ENCODE measurements at places on chromosomes 16 and 17.
A peak's percentile ranks its signal among the peaks of the same experiment; 100 is the strongest.

DNA sequence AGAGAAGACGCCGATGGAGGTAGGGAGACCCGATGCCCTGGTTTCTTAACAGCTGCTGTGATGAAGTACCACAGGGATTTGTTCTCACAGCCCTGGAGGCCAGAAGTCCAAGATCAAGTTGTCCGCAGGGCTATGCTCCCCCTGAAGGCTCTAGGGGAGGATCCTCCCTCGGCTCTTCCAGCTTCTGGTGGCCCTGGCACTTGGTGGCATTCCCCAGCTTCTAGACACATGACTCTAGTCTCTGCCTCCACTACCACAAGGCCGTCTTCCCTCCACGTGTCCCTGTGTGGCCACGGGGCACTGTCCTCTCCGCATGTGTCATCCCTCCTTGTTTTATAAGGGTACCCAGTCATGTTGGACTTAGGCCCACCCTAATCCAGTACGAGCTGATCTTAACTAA, 375.2 kb downstream of the SLC39A11 start:
- no peak for DNase-seq

GRCh38 chr16:495127-495748, 32.3 kb upstream of the CAPN15 start:
- DNase-seq: no peak

- DNase-seq: no peak
Observed at GRCh38 chr17:41836550-41837196, 641 bp upstream of the NT5C3B start.

GRCh38 chr16:20920091-20920490, 19.5 kb downstream of the LYRM1 start:
- no peak for DNase-seq

GRCh38 chr17:50828508-50829170, 6.7 kb upstream of the WFIKKN2 start:
- no peak for DNase-seq

DNA sequence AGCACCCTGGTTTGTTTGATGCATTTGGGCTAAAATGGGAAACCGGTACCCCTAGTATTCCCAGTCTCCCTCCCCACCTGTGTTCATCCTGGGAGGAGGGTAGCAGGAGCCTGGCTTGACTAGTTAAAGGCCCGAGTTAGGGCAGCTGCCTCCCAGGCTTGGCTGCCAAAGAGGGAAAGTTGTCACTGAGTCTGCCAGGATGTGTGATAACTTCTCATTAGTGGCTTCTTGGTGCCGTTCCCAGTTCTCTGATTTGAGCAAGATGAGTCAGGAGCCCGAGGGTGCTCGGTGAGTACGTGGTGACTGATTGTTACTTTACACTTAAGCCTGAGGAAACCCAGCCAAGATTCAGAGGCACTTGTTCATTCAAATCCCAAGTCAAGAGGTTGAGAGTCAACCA, 2.5 kb downstream of the KRT32 start:
- peak; percentile 87 for DNase-seq

DNA sequence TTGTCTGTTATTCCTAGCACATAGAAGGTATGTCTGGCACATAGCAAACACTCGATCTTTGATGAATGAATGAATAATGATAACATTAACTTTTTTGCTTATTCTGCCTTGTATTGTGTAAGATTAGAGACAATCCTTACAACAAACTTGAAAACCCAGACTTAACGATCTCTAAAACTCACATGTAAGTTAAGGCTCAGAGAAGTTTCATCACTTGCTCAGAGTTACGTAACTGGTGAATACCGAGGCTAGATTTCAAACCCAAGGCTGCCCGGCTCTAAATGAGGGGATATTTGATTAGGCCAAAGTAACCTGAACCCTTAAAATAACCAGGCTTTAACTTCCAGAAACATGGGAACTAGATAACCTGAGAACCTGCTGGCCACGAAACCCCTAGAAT, 22.3 kb downstream of the CAPNS2 start:
- no peak for DNase-seq

GRCh38 chr17:81659038-81659437, 2.7 kb upstream of the PDE6G start:
- no peak for DNase-seq

DNA sequence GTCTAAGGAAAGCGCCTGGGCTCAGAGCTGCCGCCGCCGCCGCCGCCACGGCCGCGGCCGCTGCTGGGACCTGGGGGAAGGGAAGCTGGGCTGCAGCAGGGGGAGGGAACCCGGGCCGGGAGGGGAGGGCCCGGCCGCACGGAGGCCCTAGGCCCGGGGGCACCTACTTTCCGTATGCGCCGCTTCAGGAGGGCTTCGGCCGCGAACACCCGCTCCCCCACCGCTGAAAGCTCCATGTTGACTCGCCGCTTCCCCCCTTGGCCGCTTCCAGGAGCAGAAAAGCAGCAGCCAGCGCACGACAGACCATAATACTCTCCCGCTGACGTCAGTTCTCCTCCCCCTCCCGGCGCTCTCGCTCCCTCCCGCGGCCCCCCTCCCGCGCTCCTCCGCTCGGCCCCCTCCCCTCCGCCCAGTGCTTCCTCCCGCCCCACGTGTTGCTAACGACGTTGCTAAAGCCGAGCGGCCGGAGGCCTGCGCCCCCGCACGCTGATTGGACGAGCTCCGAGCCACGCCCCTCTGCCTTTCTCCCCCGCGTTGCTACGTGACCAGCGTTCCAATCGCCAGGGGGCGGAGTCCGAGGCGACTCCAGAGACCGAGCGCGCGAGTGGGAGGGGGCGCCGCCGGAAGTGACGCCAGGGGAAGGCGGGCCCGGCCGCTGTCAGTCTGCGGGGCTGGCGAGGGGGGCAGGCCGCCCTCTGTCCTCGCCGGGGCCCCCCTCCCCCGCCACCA, at the start of gene CBX8:
Gene CBX8, minus strand, starts transcription at position 315 of the 729 bp plus-strand sequence. Its CDS starts 79 bp downstream, at position 236.
- peak; percentile 100 for DNase-seq

DNA sequence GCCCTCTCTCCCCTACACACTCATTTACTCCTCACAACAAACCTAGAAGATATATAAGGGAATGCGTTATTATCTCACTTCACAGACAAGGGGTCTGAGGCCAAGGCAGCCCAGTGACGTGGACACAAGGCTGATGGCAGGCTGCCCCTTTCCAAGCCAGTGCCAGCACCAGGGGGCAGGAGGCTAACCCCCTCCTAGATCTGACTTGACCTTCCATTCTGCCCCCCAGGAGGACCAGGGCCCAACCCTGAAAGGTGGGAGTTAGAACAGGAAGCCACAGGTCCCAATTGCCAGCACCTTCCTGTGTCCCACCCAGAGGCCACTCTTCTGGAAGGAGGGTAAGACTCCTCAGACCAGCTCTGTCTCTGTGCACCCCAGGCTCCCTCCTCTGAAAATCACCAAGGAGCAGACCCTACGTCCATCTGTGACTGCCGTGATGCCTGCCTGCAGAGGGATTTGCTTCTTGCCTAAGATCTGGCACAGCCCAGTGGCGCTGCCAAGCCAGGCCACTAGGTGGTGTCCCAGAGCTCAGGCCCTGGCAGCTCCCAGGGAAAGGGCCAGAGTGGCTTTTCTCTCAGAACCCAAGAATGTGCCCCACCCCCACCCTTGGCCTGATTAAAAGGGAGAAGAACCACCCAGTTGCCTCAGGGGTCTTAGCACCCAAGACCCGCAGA, 42.4 kb upstream of the MRPS23 start:
- DNase-seq: no peak

GRCh38 chr17:56583772-56584171, 9.7 kb upstream of the NOG start:
- DNase-seq: no peak

DNA sequence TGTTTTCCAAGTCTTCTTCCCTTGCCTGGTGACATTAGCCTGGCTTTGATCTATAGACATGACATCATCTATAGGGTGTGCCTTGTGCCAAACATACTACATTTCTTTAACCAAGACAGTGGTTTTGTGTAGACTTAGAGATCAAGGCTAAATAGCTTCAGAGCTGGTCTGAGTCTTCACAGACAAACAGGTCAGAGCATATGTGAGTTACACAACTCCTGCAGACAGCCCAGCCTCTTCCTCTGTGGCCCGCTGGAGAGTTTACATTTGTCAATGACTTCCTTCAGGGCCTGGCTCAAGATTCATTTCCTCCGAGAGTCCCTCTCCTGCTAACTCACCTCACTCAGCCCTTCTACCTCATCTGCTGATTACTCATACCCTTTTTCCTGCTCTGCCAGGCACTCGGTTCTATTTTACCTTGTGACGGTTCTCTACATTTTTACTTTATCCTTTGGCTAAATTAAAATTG, 73.1 kb upstream of the TANC2 start:
- peak; percentile 89 for DNase-seq

DNA sequence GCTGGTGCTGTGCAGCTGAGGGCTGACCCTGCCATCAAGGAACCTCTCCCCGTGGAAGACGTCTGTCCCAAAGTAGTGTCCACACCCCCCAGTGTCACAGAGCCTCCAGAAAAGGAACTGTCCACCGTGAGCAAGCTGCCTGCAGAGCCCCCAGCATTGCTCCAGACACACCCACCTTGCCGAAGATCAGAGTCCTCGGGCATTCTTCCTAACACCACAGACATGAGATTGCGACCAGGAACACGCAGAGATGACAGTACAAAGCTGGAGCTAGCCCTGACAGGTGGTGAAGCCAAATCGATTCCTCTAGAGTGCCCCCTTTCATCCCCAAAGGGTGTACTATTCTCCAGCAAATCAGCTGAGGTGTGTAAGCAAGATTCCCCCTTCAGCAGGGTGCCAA, 20.5 kb downstream of the AKAP1 start:
- DNase-seq: no peak

DNA sequence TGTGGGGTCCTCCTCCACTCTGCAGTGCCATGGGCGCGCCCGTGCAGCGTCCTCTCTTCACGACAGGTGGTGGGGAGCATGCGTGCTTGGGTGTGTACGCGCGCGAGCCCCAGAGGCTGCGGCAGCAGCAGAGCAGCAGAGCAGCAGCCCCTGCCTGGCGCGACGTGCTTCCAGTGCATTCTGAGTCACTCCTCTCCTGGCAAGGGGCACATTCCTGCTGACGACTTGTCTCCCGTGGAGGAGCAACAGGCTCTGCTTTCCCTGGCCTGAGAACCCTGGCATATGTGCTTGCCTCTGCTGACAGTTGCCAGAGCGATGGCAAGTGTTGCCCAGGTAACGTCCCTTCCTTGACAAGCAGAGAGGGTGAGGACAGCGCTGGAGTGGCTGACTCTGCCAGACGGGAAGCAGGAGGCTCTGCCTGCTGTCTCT, 133.8 kb upstream of the PLCG2 start:
- no peak for DNase-seq

DNA sequence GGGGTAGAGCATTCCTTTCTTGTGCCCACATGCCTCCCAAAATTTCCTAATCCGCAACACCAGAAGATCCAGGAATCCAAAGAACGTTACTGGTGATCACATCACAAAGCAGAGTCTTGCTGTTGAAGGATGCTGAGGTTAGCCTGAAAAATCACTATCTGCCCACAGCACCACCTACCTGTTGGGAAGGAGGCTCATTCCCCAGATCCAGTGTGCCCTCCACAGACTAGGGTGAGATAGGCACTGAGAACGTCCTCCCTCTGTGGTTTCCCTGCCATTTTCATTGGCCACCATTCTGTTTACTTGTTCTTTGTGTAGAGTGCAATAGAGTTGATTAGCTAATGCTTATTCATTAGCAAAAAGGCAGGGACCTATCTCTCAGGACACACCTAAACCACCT, 30.3 kb downstream of the RCVRN start:
- DNase-seq: no peak

DNA sequence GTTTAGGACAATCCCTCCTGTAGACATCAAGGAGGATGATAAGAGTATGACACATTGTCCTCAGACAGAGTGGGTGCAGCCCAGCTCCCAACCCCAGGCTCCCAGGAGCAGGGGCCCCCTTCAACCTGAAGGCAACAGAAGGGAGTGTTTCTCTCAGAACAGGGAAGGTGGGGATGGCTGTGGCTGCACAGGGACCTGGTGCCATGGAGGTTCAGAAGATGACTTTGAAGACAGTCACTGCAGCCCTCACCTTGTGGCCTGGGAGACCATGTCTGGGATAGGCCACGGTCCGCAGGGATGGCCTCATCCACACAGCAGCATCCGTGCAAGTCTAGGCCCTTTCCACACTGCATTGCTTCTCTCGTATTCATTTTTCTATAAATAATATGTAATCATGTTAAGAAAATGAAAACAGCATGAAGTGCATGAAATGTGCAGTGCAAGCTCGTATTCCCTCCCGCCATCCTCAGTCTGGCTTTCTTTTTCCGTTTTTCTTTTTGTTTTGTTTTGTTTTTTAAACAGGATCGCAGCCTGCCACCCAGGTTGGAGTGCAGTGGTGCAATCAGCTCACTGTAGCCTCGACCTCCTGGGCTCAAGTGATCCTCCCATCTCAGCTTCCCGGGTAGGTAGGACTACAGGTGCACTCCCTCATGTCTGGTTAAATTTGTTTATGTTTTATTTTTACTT, 71.1 kb downstream of the METRNL start:
- no peak for DNase-seq

GRCh38 chr17:80815151-80815681, 176.4 kb upstream of the CHMP6 start:
- peak; percentile 34 for DNase-seq

DNA sequence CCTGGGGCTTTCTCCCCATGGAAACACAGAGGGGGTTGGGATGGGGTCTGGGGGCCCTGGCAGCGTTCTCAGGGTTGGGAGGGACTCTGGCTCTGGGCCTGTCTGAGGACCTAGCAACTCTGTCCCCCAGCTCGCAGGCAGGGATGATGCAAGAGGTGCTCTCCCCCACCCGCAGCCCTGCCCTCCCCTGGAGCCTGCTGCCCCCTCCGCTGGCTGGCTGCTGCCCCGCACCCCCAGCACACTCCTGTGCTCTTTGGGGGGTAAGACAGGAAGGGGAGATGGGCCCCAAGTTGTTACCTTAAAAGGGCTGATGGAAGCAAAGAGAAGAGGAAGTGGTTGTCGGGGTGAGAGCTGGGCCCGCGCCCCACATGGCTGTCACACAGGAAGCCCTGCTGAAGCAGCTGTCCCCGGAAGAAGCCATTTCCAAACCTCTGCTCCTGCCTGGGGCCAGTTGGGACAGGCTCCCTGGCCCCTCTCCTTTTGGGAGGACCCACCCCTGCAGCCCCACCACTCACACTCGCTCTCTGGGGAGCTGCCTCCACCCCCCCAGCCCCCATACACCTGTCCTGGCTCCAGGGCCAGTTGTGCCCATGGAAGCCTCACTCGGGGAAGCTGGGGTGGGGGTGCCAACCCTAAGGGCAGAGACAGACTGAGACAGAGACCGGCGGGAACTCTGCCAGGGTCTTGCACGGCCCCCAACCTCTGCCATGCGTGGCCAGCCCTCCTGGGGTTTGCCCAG, 2.5 kb downstream of the CORO1A start:
- peak; percentile 55 for DNase-seq

GRCh38 chr16:85621698-85622428, 8.7 kb downstream of the GSE1 start:
- no peak for DNase-seq

DNA sequence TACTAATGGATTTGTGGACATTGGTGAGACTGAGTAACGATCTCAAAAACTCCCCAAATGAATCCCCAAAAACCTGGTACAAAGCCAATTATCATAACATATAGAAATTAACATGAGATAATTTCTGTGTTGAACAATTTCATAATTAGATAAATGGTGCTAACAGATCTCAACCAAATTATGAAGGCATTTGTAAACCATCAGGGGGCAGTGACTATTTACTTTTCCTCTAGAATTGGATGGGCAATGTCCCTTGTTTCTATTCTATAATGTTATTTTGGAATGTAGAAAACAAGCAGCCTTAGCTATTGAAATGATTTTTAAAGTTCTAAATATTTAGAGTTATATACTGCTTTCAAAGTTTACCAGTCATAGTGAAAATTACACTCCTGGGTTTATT, 57.8 kb downstream of the MYH10 start:
- DNase-seq: no peak

- no peak for DNase-seq
Observed at GRCh38 chr16:23026784-23027362, 122.4 kb downstream of the USP31 start.

Data from RWPE2 (cell line).